Activated gamma-delta T cell (primary cell): ENCODE measurements at places on chromosomes 11 and 22.

DNA sequence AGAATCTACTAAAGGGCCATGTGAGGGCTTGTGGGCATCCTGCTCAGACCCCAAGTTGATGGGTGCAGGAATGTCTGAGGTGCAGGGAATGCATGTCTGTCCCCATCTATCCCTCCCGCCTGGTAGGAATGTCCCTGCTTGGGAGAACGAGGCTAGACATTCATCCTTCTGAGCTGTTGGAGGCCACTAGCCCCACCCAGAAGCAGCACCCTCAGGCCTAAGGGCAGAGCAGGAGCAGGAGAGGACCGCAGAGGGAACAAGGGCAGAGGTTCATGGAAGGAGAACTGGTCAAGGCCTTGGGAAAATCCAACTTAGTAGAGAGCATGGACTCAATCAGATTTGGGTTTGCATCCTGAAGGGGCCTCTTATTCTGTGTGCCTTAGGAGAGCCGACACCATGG lies 22.1 kb upstream of the LMO1 start:
- DNase-seq = no peak

GRCh38 chr22:43820651-43821305 lies 8.7 kb upstream of the EFCAB6 start:
- DNase-seq = no peak

DNA sequence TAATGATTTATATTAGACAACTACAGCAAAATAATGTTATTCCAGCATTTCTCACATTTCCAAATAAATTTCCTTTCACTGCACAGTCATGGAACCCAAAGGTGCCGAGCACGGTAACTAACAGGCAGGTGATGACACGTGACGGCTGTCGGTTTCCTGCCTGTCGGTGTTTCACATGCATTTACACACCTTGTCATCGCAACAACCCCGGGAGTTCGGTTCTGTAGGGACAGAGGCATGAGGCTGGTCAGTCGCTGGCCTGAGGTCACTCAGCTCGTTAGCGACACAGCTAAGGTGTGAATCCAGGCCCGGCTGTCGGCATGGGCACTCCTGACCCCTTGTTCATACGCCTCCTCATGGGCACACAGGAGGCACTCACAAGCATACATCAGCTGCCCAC lies 9.9 kb downstream of the DNAL4 start:
- no peak for DNase-seq

DNA sequence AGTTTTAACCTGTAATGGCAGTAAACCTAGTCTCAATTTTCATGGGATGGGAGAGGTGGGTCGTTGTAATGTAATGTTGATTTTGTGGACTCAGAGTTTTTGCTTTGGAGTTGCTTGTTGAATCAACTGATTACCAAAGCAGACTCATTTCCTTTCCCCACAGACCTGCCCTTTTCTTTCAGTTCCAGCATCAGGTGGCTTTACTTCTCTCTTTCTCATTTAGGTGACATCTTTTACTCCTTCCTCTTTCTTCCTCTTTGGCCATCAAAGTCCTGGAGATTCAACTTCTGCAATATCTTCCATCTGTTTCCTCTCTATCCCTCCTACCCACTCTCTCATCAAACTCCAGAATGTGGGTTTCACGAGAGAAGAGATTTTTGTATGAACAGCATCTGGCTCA lies 313.9 kb downstream of the TMEM135 start:
- DNase-seq = no peak

- DNase-seq = no peak
Measured at GRCh38 chr11:59291228-59291627, 67.5 kb upstream of the OR5AN1 start.

GRCh38 chr11:43833657-43834073 lies 47.0 kb upstream of the ALKBH3 start:
- DNase-seq = no peak

DNA sequence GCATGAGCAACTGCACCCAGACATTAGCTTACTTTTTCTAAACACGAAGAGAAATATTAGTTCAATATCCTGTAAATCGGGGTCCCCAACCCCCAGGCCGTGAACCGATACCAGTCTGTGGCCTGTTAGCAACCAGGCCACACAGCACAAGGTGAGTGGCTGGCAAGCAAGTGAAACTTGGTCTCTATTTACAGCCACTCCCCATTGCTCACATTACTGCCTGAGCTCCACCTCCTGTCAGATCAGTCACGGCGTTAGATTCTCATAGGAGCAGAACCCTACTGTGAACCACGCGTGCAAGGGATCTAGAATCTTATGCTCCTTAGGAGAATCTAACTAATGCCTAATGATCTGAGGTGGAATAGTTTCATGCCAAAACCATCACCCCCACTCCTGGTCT lies 27.8 kb upstream of the DEPDC7 start:
- DNase-seq = no peak

DNA sequence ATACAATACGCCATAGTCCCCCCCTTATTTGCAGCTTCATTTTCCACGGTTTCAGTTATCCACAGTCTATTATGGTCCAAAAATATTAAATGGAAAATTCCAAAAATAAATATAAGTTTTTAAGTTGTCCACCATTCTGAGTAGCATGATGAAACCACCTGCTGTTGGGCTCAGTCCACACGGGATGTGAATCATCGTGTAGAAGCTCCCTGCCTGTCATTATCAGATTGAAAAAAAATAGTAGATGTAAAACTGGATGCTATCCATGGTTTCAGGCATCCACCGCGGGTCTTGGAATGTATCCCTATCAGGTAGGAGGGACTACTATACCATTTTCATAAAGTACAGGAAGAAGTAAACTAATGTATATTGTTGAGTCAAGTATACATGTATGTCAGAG lies 127.4 kb downstream of the TTC17 start:
- no peak for DNase-seq

GRCh38 chr11:13862845-13863392 lies 99.6 kb upstream of the SPON1 start:
- no peak for DNase-seq

DNA sequence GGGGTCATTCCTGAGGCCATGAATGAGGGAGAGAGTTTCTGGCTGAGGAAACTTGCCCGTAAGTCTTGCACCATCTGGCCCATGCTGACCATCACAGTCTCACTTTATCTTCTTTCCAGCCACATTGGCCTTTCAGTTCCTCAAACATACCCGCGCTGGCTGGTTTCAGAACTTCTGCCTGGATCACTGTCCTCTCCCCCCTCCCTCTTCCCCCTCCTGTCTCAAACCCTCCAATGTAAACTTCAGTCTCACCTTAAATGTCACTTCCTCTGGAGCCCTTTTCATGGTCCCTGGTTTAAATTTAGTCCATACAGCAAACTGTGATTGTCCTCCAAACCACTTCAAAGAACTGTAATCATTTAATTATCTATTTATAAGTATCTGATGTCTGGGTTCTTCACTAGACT lies 3.7 kb upstream of the TMEM109 start:
- DNase-seq = no peak

- no peak for DNase-seq
Measured at GRCh38 chr11:130180896-130181294, 21.3 kb downstream of the ST14 start.

DNA sequence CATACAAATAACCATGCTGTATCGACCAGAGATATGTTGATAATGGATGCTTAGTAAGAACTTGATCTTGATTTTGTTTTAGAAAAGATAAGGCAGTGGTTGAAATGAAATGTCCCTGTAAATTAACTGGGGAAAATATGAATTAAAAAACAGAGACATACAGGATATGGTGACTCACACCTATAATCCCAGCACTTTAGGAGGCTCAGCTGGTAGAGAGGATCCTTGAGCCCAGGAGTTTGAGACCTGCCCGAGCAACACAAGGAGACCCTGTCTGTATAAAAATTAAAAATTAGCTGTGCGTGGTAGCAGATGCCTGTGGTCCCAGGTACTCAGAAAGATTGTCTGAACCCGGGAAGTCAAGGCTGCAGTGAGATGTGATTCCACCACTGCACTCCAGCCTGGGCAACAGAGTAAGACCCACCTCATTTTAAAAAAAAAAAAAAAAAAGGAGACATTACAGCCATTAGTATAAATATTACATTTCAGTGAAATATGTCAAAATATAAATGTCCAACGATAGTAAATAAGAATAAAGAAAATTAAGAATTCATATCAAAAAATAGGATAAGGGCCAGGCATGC lies 4.6 kb downstream of the PICALM start:
- no peak for DNase-seq

GRCh38 chr22:39405346-39406085 lies 5.9 kb downstream of the TAB1 start:
- no peak for DNase-seq

- DNase-seq = no peak
Measured at GRCh38 chr22:20239676-20240446, 28.3 kb downstream of the RTN4R start.

GRCh38 chr11:66328302-66329144 lies 7.7 kb downstream of the RIN1 start:
- DNase-seq = peak; percentile 44

DNA sequence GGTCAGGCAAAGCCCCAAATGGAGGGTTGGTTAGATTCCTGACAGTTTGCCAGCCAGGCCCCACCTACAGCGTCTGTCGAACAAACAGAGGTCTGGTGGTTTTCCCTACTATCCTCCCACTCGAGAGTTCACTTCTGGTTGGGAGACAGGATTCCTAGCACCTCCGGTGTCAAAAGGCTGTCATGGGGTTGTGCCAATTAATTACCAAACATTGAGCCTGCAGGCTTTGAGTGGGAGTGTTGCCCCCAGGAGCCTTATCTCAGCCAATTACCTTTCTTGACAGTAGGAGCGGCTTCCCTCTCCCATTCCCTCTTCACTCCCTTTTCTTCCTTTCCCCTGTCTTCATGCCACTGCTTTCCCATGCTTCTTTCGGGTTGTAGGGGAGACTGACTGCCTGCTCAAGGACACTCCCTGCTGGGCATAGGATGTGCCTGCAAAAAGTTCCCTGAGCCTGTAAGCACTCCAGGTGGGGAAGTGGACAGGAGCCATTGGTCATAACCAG lies 4.7 kb upstream of the TTC36 start:
- DNase-seq = no peak

DNA sequence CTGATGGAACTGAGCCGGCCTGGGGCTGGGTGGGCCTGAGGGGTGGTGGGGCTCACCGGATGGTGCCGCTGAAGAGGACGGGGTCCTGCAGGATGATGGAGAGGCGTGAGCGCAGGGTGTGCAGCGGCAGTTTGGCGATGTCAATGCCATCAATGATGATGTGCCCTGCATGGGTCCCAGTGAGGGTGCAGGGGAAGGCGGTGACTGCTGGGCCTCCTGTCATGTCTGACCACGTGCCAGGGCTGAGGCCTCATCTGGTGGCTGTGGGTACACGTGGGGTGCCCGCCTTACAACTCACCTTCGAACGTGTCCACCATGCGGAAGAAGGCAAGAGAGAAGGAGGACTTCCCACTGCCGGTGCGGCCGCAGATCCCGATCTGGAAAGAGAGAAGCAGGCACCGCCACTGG lies 7.1 kb upstream of the KCNJ11 start:
- no peak for DNase-seq

GRCh38 chr22:29701155-29701999 lies 18.4 kb upstream of the CABP7 start:
- no peak for DNase-seq

DNA sequence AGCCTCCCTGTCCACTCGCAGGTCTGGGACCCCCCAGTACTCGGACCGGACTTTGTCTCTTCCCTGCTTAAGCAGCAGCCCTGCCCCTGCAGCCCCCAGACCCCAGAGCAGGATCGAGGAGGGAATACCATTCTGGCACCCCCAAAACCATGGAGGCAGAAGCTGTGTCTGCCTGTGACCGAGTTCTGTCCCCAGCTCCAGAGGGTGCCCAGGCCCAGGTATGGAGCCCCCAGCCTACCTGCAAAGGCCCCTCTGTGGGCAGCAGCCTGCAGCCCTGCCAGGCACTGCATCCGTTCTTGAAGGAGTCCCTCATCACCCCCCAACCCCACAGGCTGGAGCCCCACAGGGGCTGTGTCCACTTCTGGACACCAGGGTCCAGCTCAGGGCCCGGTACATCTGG lies 163.8 kb downstream of the BRD1 start:
- DNase-seq = no peak

- DNase-seq = no peak
Measured at GRCh38 chr11:93728792-93729128, 12.5 kb downstream of the TAF1D start.

DNA sequence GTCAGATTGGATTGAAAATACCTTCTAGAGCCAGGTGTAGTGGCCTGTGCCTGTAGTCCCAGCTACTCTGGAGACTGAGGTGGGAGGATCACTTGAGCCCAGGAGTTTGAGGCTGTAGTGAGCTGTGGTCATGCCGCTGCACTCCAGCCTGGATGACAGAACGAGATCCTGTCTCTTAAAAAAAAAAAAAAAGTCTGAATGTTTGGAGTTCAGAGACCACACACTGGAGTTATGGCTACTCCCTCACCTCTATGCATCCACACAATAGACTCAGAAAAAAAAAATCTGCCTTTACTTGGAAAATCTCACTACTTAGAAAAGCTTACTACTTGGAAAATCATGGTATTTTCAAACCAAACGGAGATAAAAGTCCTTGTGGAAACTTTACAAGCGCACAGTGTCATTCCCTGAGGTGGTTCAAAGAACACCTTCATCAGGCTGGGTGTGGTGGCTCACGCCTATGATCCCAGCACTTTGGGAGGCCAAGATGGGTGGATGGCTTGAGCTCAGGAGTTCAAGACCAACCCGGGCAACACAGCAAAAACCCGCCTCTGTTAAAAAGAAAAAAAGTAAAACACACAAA lies 63.9 kb upstream of the PICALM start:
- DNase-seq = no peak

- DNase-seq = no peak
Measured at GRCh38 chr11:127362754-127363308, 362.3 kb upstream of the KIRREL3 start.

- DNase-seq = no peak
Measured at GRCh38 chr22:30290342-30291057, 1.2 kb upstream of the CASTOR1 start.

DNA sequence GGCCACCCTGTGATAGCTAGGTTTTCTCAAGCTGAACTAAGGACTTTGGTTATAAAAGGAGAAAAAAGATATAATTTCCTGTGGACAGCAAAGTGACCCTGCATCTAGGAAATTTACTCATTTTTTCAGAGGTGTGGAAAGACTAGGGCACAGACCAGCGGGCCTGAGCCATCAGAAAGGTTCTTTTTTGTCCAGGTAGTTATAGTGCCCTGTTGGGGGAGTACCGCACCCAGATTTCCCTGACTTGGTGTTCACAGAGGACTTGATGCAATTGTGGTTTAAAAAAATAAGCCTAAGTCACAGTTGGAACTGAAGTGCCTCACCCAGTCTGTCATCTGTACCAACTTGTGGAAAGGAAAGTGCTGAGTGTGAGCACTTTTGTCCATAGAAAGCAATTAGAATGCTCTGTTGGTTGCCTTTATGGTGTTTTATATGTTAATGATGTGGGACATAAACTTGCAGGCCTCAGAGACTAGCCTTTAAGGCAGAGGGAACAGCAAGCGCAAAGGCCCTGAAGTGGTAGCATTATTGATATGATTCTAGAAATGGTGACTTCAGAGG lies 3.1 kb downstream of the SYT9 start:
- DNase-seq = no peak
